ENCODE measurements at places on chromosomes 13 and 19.

GRCh38 chr13:33206425-33206824 is 79.1 kb downstream of the STARD13 start:
- DNase-seq, result no peak

DNA sequence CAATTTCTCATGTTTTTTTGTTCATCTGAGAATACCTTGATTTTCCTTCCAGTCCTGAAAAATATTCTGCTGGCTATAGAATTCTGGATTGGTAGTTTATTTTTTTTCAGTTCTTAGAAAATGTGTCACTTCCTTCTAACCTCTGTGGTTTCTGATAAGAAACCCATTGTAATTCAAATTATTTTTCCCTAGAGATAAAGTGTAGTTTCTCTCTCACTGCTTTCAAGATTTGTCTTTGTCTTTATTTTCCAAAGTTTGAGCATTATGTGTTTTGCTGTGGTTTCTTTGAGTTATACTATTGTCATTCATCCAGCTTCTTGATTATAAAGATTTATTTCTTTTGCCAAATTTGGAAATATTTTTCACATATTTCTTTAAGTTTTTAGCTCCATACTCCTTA is 324.0 kb upstream of the SPRY2 start:
- DNase-seq, result no peak

GRCh38 chr13:52104624-52105023 is 24.2 kb downstream of the NEK5 start:
- DNase-seq, result no peak

- DNase-seq, result no peak
Measured at GRCh38 chr13:76339649-76340048, 546.6 kb downstream of the KCTD12 start.

DNA sequence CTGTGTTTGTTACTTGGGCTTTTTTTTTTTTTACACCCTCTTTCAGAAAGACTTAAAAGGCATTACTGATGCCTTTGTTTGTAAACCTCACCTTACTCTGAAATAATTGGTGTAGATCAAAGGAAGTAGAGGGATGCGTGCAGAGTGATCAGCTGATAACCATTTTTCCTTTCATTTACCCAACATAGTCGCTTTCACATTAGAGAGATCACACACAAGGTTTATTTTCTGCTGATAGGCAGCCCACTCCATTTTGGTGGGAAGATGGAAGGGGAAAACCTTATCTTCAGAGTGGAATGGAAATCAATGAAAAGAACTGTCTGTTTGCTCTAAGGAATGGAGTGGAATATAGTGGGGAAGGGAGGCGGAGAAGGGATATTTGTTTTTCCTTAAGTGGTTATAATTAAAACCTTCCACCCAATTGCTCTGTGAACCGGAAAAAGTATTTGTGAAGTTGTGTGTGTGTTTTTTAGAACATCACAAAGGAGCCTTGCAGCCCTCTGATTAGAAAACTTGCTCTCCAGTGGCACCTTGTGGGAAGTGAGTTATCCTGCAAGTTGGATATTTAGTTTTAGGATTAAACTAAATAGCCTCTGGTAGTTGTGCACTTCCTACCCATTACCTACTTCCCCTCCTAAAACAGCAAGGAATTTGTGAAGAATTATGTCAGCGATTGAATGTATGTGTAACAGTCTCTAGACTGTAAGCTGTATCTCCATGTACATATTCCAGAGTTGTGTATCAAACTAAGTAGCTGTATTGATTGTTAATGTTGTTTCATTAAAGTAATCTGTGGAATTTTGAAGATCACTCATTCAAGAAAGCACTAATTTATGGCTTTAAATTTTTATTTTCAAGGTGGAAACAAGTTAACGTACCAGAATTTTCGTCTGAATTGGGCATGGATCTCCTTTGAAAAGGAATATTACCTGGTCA is 76.8 kb downstream of the FREM2 start:
- no peak for DNase-seq

- peak; percentile 86 for DNase-seq
Measured at GRCh38 chr19:45153339-45154063, 7.3 kb downstream of the NKPD1 start.

DNA sequence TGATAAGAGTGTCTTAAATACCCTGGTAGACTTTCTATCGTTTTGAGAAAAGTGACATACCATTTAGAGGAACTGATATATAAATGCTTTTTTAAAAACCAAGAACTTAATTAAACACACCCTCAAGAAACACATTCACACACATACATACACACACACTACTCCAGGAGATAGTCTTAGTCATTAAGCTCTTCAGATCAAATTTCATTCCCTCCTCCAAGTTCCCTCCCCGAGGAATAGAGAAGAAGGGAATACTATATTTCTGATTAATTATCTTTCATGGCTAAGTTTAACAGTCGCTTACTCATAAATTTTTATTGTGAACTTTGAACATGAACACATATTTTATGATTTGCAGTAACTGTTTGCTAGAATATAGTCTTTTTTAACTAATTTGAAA is 1109.5 kb downstream of the SLITRK1 start:
- DNase-seq, result no peak

- DNase-seq, result no peak
Measured at GRCh38 chr19:39676004-39676403, 20.3 kb downstream of the LGALS16 start.

DNA sequence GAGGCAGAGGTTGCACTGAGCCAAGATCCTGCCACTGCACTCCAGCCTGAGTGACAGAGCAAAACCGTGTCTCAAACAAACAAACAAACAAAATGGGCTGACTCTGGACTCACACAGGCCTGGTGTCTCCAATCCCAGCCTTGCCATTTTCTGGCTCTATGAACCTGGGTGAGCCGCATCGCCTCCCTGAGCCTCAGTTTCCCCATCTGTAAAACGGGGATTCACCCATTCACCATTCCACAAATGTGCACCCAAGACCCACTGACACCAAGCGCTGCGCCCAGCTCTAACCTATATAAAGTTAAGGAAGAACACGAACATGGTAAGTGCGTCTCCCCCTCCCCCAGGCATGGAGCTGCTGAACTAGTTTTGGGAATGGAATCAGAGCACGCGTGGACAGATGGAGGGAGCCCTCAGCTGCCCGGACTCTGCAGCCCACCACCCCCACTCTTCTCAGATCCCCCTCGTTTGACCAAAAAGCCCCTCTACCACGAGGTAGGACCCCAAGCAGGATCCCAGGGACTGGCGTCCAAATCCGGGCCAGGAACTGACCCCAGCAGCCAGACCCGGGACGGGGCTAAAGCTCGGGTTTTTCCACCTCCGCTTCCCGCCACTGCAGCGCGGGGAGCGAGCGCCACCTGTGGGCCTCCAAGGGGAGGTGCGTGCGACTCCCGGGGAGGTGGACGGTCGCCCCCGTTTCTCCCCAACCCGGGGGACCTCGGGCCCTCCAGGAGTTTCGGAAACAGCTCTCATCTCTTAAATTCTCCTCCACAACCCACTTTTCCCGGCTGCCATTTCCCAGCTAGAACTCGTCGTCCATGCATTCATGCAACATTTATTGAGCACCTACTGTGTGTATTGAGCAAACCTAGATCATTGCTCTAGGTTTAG is 33.0 kb upstream of the ADGRE5 start:
- peak; percentile 19 for DNase-seq

DNA sequence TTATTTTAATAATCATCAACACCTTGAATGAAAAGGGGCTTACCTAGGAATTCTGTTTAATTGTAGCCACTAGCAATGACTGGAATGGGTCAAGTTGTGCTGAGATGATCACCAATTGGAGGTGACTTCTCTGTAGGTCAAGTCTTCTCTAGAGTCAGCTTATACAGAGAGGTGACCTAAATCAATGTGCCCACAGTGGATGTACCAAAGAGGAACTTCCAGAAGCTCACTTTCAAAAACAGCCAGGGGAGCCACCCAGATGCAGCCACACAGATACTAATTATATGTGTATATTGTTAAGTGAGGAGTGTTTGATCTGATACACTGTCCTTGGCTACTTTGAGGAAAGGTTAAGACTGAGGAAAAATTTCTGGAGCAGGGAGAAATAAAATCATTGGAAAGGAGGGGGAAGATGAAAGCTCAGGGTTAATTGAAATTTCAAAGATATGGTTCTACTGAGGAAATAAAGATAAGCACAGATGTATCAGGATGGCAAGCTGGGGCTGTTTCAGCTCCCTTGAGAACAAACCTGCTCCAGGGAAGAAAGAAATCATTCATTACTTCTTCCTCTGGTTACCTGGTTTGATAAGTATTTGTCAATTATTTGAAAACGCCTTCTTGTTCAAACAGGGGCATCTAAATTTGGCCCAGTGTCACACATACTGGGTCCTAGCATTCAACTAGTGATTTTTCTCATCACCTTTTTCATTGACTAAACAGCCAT is 5.1 kb downstream of the GPR183 start:
- no peak for DNase-seq

DNA sequence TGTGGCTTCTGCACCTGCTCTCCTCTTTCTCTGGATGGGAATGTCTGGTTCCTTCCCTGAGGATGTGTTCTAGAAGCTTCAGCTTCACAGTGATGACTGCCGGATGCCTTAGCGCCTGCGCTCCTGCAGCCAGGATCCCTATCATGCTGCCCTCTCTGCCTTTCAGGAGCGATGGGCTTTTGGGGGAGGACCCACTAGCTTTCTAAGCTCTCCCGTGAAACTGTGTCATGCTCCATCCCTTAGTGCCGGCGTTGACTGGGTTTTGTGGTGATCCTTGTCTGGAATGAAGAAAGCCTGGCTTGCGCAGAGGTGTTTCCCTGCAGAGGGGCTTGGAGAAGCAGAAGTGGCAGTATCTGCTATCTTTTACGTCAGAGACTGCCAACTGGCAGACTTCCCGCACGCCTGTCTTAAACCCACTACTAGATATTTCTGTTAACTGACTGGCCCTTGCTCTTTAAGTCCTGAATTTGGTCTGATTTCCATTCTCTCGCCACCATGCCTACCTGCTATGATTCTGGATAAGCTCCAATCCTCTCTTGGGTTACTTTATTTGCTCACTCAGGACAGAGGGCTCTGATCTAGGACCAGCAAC is 3.8 kb upstream of the KMT2B start:
- DNase-seq, result no peak

GRCh38 chr13:78341032-78341431 is 262.3 kb downstream of the POU4F1 start:
- DNase-seq, result no peak

DNA sequence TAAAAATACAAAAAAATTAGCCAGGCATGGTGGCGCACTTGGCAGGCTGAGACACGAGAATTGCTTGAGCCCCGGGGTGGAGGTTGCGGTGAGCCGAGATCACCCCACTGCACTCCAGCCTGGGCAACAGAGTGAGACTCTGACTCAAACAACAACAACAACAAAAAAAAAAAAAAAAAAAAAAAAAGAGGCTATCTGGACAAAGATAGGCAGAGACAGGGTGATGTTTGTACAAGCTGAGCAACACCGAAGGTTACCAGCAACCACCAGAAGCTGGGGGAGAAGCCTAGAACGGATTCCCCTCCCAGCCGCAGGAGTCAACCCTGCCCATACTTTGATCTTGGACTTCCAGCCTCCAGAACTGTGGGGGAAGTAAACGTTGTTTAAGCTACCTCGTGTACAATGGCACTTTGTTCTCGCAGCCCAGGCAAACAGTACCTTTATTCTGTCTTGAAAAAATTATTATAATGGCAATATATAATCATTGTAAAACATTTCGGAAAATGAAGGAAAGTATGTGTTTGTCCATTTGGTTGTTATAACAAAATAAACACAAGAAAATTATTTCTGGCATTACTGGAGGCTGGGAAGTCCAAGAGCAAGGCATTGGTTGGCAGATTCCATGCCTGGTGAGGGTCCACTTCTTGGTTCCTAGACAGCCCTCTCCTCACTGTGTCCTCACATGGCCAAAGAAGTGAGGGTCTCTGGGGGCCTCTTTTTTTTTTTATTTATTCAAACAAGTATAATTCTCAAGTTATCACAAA is 39.8 kb upstream of the LATS2 start:
- DNase-seq, result no peak

GRCh38 chr19:48616041-48616436 is 1.2 kb upstream of the FAM83E start:
- DNase-seq, result no peak

- DNase-seq, result no peak
Measured at GRCh38 chr19:16252459-16253205, 54.9 kb downstream of the AP1M1 start.

GRCh38 chr13:77338329-77338728 is 11.4 kb upstream of the MYCBP2 start:
- DNase-seq, result no peak

DNA sequence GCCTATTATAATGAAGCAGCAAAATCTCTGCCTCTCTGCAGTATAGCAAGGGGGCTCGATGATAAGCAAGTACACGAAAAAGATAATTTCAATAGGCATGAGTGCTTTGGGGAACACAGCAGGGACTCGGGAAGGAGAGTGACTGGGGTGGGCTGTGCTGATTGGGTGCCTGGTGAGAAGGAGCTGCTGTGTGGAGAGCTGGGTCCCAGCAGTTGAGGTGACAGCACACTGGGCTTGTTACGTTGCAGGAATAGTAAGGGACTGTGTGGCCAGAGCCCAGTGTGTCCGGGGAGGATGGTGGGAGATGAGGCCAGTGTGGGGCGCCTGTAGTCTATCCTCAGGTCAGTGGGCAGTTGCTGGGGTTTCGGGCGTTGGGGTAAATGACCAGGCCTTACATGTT is 17.4 kb downstream of the WDR62 start:
- DNase-seq, result no peak

GRCh38 chr13:110391273-110391672 is 84.2 kb downstream of the COL4A2 start:
- no peak for DNase-seq

DNA sequence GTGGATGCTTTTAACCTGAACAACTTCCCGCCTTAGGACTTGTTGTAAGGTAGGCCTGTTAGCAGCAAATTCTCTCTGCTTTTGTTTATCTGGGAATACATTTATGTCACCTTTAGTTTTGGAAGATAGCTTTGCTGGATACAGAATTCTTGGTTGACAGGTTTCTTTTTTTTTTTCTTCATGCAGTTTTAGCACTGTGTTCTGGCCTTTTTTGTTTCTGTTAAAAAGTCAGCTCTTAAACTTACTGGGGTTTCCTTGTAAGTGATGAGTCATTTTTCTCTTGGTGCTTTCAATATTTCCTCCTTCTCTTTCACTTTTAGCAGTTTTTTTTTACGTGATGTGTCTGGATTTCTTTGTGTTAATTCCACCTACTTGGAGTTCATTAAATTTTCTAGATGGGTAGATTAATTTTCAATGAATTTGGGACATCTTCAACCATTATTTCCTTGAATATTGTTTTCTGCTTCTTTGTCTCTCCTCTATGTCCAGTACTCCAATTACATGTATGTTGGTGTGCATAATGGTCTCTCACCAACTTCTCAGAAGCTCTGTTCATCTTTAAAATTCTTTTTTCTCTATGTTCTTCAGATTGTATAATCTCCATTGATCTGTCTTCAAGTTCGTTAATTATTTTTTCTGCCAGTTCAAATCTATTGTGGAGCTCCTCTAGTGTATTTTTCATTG is 188.2 kb upstream of the ZNF536 start:
- no peak for DNase-seq

- DNase-seq, result peak; percentile 36
Measured at GRCh38 chr19:31517224-31518180, 168.3 kb upstream of the TSHZ3 start.

- DNase-seq, result no peak
Measured at GRCh38 chr19:2320939-2321338, 7.4 kb downstream of the LSM7 start.

All from H1 (cell line).